Hepatocyte (in vitro differentiated cells): ENCODE measurements at places on chromosomes 11 and 22. TPM values are rescaled to one million over a fixed set of nuclear protein-coding genes. Genes with fewer than 3 reads are reported as not detected.

The TSSK2 gene
- polyA plus RNA-seq = not detected in 2 replicates

The KCNQ1OT1 gene
- 3.1 and 4.0 TPM in 2 replicates for polyA plus RNA-seq

The ISX gene
- polyA plus RNA-seq = 17.7 and 20.6 TPM in 2 replicates

The SLC22A12 gene
- 0.11 TPM in 1 of 2 replicates, not detected in the other for polyA plus RNA-seq

The F2 gene
- 96.2 and 111 TPM in 2 replicates for polyA plus RNA-seq

The ARHGEF17 gene
- polyA plus RNA-seq = 30.2 and 36.2 TPM in 2 replicates

The YAP1 gene
- 20.6 and 28.5 TPM in 2 replicates for polyA plus RNA-seq

The EFCAB6 gene
- 0.59 and 2.7 TPM in 2 replicates for polyA plus RNA-seq

- no peak for DNase-seq
- no peak overlapping the region for H3K27ac ChIP-seq
- H3K27me3 ChIP-seq = no peaks in the 10 kb centered on the region
- H3K4me1 ChIP-seq = no peaks in the 10 kb centered on the region
Measured at GRCh38 chr11:35066783-35067423, 72.1 kb upstream of the CD44 start.

DNA sequence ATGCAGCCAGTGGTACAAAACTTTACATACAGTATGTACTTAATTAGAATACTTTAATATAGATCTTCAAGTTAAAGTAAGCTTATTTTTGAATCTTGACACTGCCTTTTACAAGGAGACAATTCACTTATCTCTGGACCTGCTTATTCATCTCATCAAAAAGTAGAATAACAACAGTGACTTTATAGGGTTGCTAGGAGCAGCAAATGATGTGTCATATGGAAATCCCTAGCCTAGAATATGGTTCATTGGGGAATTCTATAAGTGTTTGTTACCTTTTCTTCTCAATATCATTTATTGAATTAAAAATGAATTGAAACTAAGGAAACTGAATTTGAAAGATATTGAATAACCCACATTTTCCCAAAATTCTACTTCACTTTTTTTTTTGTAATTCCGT lies 45.0 kb upstream of the FIBIN start:
- H3K36me3 ChIP-seq = no peaks in the 10 kb centered on the region
- H3K27me3 ChIP-seq = no peaks in the 10 kb centered on the region
- no peak overlapping the region for H3K27ac ChIP-seq
- peaks cover 5% of the 10 kb centered on the region for H3K4me1 ChIP-seq
- no peak for DNase-seq

DNA sequence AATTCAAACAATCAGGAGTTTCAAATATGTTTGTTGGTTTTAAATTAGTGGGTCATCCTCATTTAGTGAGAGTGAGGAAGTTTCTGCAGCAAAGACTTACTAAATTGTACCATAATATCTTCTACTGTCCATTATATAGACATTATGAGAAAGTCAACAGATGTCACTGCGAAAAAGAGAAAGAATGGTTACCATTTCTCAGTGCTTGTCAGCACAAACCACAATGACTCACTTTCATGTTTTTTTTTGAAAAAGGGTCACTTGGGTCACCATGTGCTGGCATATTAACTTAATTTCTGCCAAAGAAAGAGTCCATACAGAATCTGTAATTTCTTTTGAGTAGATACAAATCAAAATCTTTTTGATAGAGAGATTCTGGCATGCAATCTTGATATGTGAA lies 924.6 kb upstream of the FAT3 start:
- H3K4me1 ChIP-seq = no peaks in the 10 kb centered on the region
- DNase-seq = no peak
- no peak overlapping the region for H3K27ac ChIP-seq
- H3K4me3 ChIP-seq = no peak overlapping the region
- no peaks in the 10 kb centered on the region for H3K27me3 ChIP-seq

- H3K27me3 ChIP-seq = no peaks in the 10 kb centered on the region
- no peak overlapping the region for H3K4me3 ChIP-seq
- no peak overlapping the region for H3K27ac ChIP-seq
- peaks cover 8% of the 10 kb centered on the region for H3K4me1 ChIP-seq
- no peak for DNase-seq
Measured at GRCh38 chr11:102846292-102846691, 2.9 kb upstream of the MMP3 start.

GRCh38 chr11:70671611-70672010 lies 273.3 kb downstream of the CTTN start:
- no peaks in the 10 kb centered on the region for H3K36me3 ChIP-seq
- DNase-seq = no peak
- H3K27ac ChIP-seq = no peak overlapping the region
- H3K4me3 ChIP-seq = no peak overlapping the region
- no peaks in the 10 kb centered on the region for H3K27me3 ChIP-seq

DNA sequence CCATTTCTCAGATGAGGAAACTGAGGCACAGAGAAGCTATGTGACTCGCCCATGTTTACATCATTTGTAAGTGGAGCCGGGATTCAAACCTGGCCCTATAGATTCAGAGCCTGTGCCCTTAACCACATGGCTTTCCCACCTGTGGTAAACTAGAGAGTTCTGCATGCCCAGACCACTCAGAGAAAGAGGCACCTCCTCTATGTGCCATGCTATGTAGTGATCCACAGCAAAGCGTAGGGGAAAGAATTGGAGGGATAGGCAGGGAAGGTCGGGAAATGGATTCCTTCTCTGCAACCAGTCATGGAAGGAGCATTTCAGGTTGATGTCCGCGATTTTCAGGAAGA lies 15.4 kb upstream of the POU2AF2 start:
- no peak for DNase-seq
- no peaks in the 10 kb centered on the region for H3K27me3 ChIP-seq
- H3K36me3 ChIP-seq = no peaks in the 10 kb centered on the region

- no peaks in the 10 kb centered on the region for H3K36me3 ChIP-seq
- no peaks in the 10 kb centered on the region for H3K27me3 ChIP-seq
- no peaks in the 10 kb centered on the region for H3K4me1 ChIP-seq
- H3K27ac ChIP-seq = no peak overlapping the region
- H3K4me3 ChIP-seq = no peak overlapping the region
Measured at GRCh38 chr11:115460512-115460911, 43.7 kb downstream of the CADM1 start.

- no peaks in the 10 kb centered on the region for H3K27me3 ChIP-seq
- H3K4me1 ChIP-seq = peaks cover 17% of the 10 kb centered on the region
- H3K4me3 ChIP-seq = no peak overlapping the region
- no peaks in the 10 kb centered on the region for H3K36me3 ChIP-seq
- peak overlapping the region; percentile 61 for H3K27ac ChIP-seq
- DNase-seq = no peak
Measured at GRCh38 chr11:126419801-126420697, 64.6 kb downstream of the ST3GAL4 start.

- H3K4me3 ChIP-seq = no peak overlapping the region
- H3K36me3 ChIP-seq = no peaks in the 10 kb centered on the region
- peaks cover 3% of the 10 kb centered on the region for H3K4me1 ChIP-seq
- no peaks in the 10 kb centered on the region for H3K27me3 ChIP-seq
- no peak overlapping the region for H3K27ac ChIP-seq
Measured at GRCh38 chr22:30033137-30033536, 47.1 kb upstream of the HORMAD2 start.

DNA sequence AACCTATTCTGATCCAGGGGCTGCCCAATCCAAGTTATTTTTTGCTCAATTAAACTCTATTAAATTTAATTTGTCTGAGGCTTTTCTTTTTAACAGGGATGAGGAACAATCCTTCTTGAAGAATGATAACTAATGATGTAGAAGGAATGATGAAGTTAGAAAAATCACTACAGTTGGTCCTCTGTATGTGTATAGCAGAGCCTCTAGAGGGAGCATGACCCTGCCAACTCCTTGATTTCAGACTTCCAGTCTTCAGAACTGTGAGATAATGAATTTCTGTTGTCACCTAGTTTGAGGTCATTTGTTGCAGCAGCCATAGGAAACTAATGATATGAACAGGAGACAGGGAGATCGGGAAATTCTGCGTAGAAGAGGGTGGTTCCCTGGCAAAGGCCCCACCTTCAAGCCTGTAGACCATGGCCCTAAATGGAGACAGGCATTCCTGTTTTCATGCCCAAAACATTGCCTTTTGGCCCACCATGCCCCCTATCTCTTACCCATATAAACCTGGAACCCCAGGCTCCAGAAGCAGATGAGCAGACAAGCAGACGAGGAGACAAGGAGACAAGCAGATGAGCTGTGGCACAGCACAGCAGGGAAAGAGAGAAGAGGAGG lies 7.7 kb upstream of the QSER1 start:
- H3K4me3 ChIP-seq = no peak overlapping the region
- H3K4me1 ChIP-seq = no peaks in the 10 kb centered on the region
- H3K36me3 ChIP-seq = no peaks in the 10 kb centered on the region
- no peaks in the 10 kb centered on the region for H3K27me3 ChIP-seq

GRCh38 chr11:68689737-68690625 lies 5.6 kb downstream of the GAL start:
- H3K27me3 ChIP-seq = peaks cover 44% of the 10 kb centered on the region
- H3K4me1 ChIP-seq = peaks cover under 1% of the 10 kb centered on the region

DNA sequence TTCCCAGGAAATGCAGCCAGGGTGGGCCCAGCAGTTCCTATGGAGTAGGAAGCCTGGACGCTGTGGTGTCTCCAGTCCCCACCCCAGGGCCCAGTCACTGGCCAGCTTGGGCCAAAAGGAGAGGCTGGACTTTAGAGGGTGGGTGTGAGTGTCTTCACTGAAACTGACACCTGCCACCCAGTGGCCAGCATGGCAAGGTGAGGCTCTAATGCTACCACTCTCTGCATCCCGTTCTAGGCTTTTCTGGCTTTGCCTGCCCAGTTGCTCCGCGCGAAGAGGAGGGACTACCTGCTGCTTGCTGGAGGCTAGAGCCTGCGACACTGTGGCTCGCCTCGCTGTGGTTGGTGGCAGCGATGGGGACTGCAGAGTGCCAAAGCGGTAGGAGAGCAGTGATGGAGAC lies 35.4 kb downstream of the C22orf42 start:
- H3K4me3 ChIP-seq = no peak overlapping the region
- no peaks in the 10 kb centered on the region for H3K36me3 ChIP-seq
- H3K4me1 ChIP-seq = no peaks in the 10 kb centered on the region
- DNase-seq = no peak
- no peaks in the 10 kb centered on the region for H3K27me3 ChIP-seq
- no peak overlapping the region for H3K27ac ChIP-seq

DNA sequence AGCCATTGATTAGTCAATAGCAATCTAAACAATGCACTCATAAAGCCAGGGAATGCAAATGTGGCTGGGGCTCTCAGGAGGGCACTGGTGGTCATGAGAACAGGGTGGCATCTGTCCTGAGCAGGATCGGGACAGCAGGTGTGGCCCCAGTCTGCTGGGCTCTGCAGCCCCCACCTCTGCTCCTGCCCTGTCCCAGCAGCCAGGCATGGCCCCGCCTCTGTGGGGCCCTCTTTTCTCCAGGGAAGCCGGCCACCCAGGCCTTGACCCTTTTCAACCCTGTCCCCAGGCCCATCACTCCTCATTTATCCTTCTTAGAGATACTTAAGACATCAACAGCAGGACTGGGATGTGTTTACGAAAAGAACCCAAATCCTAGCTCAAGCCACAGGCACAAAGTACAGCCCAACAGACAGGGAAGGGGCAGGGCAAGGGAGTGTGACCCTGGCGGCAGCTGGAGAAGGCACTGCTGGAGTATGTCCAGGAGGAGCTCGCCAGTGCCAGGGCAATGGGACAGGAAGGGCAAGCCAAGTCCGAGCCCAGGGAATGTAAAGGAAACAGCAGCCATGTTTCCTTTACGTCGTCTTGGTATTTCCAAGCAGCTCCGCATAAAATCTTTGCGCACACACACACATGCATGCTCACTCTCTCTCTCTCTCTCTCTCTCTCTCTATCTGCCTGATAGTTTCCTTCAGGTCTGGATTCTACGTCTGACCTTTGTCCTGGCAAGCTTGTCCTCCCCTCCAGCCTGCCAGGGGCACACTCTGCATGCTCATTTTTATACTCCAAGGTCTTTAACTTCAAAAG lies 59.9 kb downstream of the DGCR2 start:
- H3K27ac ChIP-seq = no peak overlapping the region
- no peak overlapping the region for H3K4me3 ChIP-seq
- DNase-seq = no peak
- peaks cover 9% of the 10 kb centered on the region for H3K4me1 ChIP-seq

DNA sequence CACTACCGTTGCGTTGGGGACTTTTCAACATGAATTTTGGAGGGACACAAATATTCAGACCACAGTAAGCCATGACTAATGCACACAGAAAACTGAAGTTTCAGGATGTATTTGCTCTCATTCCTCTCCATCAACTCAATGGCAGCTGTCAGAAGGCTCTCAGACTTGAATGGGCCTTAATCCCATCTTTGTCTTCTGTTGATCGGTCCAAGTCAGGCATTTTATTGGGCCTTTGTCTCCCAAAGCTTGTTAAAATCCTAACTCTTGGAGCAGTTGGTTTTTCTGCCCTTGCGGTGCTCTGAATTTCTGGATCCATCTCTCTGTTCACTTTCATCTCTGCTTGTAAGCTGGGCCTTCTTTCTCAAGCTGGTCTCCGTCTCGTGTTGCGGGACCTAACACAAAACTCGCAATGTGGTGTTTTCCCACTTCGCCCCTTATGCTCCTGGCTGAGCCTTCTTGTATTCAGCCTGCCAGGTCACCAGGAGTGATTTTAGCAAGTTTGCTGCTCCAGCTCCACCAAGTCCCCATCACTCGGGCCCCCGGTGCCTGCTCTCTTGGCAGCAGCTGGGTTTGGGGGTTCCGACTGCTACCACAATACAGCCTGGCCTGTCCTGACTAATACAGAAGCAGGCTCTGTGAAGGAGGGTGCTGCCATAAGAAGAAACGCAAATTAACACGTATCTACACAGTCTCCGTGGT lies 27.0 kb downstream of the TSPAN32 start:
- H3K36me3 ChIP-seq = no peaks in the 10 kb centered on the region
- DNase-seq = no peak
- H3K4me1 ChIP-seq = no peaks in the 10 kb centered on the region

GRCh38 chr22:43109921-43110443 lies 568 bp upstream of the BIK start:
- peaks cover 39% of the 10 kb centered on the region for H3K27me3 ChIP-seq
- peak overlapping the region; percentile 51 for H3K4me3 ChIP-seq
- no peak for DNase-seq
- no peaks in the 10 kb centered on the region for H3K36me3 ChIP-seq
- H3K27ac ChIP-seq = no peak overlapping the region
